ENCODE measurements at places on chromosomes 1 and 21.

- no peak overlapping the region for H3K27ac ChIP-seq
- no peaks in the 10 kb centered on the region for H3K36me3 ChIP-seq
- no peaks in the 10 kb centered on the region for H3K27me3 ChIP-seq
These were observed 91.6 kb downstream of the LRRC8C start for GRCh38 chr1:89724369-89725010.

DNA sequence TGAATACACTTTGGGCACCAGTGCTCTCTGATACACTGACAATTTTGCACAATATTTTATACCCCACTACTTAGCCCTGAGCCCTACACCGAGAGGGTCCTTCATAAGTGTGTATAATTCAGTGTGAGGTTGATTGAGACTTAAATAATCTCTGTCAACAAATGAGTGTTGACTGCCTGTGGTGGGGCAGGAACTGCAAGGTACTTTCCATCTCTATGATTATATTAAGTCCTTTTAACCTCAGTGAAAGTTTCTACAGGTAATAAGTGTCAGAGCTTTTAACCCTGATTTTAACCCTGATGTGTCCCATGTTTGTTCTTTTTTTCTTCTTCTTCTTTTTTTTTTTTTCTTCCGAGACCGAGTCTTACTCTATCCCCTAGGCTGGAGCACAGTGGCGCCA lies 5.8 kb downstream of the CASQ1 start:
- H3K36me3 ChIP-seq = no peaks in the 10 kb centered on the region
- H3K4me1 ChIP-seq = peaks cover 23% of the 10 kb centered on the region

GRCh38 chr21:31752352-31752751 lies 20.4 kb upstream of the SCAF4 start:
- no peak for DNase-seq
- no peak overlapping the region for H3K4me3 ChIP-seq
- H3K36me3 ChIP-seq = no peaks in the 10 kb centered on the region
- H3K4me1 ChIP-seq = no peaks in the 10 kb centered on the region
- H3K27me3 ChIP-seq = no peaks in the 10 kb centered on the region
- H3K27ac ChIP-seq = no peak overlapping the region

GRCh38 chr1:177164380-177165068 lies at the start of gene ASTN1:
Gene ASTN1 (minus strand): TSS chr1:177164712. CDS start chr1:177164676, 36 bp downstream.
- no peaks in the 10 kb centered on the region for H3K4me1 ChIP-seq
- peak; percentile 55 for DNase-seq
- H3K4me3 ChIP-seq = peak within 1 kb of the TSS; percentile 61
- H3K36me3 ChIP-seq = no peaks in the 10 kb centered on the region
- H3K27ac ChIP-seq = no peak within 1 kb of the TSS

DNA sequence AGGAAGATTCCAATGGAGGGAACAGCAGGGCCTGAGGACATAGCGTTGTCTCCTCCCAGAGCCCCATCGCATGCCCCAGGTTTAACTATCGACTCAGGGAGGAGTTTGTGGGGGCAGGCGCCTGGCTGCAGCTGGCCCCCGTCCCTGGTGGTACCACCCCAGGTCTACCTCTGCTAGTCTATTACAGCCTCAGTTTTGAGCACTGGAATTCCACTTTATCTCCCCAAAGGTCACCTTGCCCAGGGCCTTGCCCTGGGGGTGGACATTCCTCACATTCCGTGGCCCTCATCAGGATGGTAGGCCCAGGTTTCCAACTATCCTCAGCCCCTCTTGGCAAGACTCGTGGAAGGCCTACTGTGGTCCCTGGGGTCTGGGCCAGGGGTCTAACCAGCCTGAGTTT lies 65.4 kb upstream of the SSBP3 start:
- no peaks in the 10 kb centered on the region for H3K36me3 ChIP-seq
- peaks cover 30% of the 10 kb centered on the region for H3K4me1 ChIP-seq
- no peaks in the 10 kb centered on the region for H3K27me3 ChIP-seq
- no peak overlapping the region for H3K27ac ChIP-seq
- no peak overlapping the region for H3K4me3 ChIP-seq
- DNase-seq = no peak

GRCh38 chr1:30379684-30380624 lies 343.4 kb downstream of the MATN1 start:
- H3K27me3 ChIP-seq = no peaks in the 10 kb centered on the region
- H3K27ac ChIP-seq = no peak overlapping the region
- H3K36me3 ChIP-seq = no peaks in the 10 kb centered on the region
- H3K4me3 ChIP-seq = no peak overlapping the region
- peaks cover 5% of the 10 kb centered on the region for H3K4me1 ChIP-seq

- peak; percentile 74 for DNase-seq
- no peaks in the 10 kb centered on the region for H3K27me3 ChIP-seq
- H3K4me3 ChIP-seq = no peak overlapping the region
- peaks cover 24% of the 10 kb centered on the region for H3K36me3 ChIP-seq
- peaks cover 27% of the 10 kb centered on the region for H3K4me1 ChIP-seq
These were observed 264.7 kb downstream of the PBX1 start for GRCh38 chr1:164823486-164824279.

DNA sequence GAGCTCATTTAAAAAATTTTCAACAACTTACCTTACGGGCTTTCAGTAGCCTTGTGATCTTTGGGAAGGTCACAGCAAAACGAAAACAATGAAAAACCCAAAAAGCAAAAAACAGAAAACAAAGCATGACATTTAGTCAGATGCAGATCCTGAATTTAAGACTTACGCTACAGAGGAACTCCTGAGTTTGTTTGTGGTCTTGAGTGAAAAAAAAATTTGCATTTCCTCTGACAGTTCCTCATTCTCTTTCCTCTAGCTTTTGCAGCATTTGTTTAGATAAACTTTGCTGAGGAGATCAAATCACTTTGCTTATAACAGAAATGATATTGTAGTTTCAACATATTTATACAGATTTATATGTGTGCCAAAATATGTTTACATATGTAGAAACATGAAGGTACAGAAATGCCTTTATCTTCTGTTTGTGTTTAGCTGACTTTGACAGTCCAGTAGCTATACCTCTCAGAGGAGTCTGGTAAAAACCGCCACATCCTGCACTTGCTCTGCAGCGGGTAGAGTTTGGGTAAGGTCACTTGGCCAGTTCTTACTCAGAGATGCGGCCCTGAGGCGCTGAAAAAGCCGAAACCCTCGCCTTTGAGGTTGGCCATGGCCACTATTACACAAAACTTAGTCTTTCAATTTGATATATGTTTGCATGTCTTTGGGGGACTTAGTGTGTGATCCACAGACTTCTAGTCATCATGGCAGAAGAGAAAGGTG lies 142.5 kb downstream of the TNR start:
- no peaks in the 10 kb centered on the region for H3K4me1 ChIP-seq
- no peak overlapping the region for H3K4me3 ChIP-seq
- no peak overlapping the region for H3K27ac ChIP-seq
- no peak for DNase-seq

GRCh38 chr1:115761601-115762302 lies 6.8 kb downstream of the CASQ2 start:
- H3K36me3 ChIP-seq = no peaks in the 10 kb centered on the region
- peak; percentile 36 for DNase-seq
- peaks cover 10% of the 10 kb centered on the region for H3K4me1 ChIP-seq

DNA sequence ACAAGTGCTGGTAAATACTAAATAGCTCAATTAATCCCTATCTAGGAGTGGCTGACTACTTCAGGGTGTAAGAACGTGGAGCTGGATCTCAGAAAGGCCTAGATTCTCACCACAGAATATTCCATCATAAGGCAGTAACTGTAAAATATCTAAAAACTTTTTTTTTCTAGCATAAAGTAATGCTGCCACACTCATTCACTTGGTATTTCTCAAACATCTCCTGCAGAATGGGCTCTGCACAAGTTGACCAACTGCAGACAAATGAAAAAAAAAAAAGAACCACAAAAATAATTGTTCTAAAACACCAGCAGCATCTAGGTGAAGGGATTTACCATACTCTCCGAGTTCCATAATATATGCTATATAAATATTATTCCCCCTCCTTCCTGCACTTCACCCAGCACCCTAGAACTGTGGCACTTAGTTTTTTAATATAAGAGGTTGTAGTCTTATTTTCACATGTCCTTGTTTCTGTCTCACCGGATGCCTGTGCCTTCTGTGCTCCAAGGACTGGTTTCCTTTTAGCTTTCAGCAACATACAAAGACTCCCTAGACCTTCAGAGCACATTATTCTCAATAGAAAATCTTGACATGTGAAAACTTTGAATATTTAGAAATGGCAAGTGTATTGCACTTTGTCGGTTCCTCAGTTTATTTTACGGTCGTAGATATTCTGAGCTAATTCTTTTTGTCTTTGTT lies 8.9 kb downstream of the VSIG8 start:
- no peaks in the 10 kb centered on the region for H3K36me3 ChIP-seq
- no peak overlapping the region for H3K27ac ChIP-seq
- no peak for DNase-seq
- peak overlapping the region; percentile 32 for H3K4me3 ChIP-seq

GRCh38 chr1:12275370-12275769 lies 45.5 kb downstream of the VPS13D start:
- peaks cover 29% of the 10 kb centered on the region for H3K36me3 ChIP-seq
- H3K4me1 ChIP-seq = no peaks in the 10 kb centered on the region
- H3K27ac ChIP-seq = no peak overlapping the region
- peak; percentile 46 for DNase-seq
- no peak overlapping the region for H3K4me3 ChIP-seq
- H3K27me3 ChIP-seq = no peaks in the 10 kb centered on the region

DNA sequence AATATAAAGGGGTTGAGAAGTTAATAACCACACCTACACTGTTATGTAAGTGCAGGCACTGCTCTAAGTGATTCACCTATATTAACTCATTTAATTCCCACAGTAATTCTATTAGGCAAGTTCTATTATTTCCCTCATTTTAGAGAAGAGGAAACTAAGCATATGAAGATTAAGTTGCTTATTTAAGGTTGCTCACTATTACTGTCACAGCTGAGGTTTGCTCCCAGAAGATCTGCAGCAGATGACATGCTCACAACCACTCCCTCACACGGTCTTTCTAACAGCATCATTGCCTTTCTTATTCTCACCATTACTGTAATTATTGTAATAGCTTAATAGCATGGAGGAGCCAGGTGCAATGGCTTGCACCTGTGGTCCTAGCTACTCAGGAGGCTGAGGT lies 196.4 kb upstream of the GREM2 start:
- H3K4me3 ChIP-seq = no peak overlapping the region
- no peaks in the 10 kb centered on the region for H3K36me3 ChIP-seq
- no peaks in the 10 kb centered on the region for H3K27me3 ChIP-seq
- DNase-seq = no peak
- no peaks in the 10 kb centered on the region for H3K4me1 ChIP-seq

DNA sequence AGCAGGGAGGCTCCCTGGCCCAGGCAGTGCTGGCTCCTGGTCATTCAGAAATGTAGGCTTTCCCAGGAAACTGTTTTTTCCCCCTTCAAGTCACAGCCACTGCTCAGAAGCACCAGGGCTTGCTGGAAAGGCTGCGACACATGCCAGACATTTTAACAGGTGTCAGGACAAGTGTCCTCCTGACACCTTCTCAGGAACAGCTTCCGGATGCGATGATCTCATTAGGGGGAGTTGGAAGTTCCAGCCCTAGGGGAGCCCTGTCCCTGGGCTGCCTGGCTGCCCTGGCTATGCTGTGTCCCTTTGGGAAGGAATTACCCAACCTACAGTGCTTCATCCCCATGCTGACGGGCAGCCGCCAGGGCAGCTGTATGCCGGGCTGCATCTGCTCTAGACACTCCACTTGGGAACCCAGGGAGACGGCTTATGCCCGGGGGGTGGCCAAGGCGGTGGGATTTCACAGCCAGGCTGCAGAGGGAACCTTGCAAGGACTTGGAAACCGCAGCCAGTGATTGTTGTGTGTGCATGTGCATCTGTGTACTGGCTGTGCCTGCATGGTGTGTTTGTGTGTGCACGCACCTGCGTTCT lies 41.8 kb downstream of the AJAP1 start:
- no peaks in the 10 kb centered on the region for H3K36me3 ChIP-seq
- H3K27ac ChIP-seq = no peak overlapping the region
- H3K27me3 ChIP-seq = no peaks in the 10 kb centered on the region
- no peak for DNase-seq

DNA sequence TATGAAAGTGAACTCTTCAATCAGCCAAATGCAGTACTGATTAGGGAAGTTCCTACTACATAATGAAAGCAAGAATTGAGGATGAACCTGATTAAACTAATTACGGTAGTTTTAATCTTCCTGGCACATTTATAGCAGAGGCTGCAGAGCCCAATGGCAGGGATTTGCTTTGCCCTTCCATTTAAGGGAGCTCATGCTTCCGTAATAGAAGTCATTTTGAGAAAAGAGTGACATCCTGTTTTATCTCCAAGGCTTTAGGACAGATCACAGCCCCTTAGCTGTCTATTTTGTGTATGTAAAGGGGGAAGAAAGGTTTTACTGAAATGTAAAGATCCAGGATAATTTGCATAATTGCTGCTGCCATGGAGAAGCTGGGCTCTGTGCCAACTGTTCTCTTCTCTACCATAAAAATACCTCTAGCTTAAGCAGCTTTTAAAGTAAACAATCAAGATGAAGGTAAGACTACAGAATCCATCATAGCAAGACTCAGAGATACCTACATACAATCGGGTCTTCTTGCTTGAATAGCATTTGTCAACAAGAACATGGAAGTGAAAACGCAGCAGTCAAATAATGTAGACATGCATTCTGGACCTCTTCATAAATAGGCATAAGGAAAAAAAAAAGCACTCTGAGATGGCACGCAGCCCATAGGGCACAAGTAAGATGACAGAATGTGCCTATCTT lies 62.5 kb downstream of the ASH1L start:
- no peak overlapping the region for H3K4me3 ChIP-seq
- H3K27ac ChIP-seq = peak overlapping the region; percentile 73
- H3K36me3 ChIP-seq = no peaks in the 10 kb centered on the region
- DNase-seq = peak; percentile 30
- H3K4me1 ChIP-seq = peaks cover 11% of the 10 kb centered on the region

DNA sequence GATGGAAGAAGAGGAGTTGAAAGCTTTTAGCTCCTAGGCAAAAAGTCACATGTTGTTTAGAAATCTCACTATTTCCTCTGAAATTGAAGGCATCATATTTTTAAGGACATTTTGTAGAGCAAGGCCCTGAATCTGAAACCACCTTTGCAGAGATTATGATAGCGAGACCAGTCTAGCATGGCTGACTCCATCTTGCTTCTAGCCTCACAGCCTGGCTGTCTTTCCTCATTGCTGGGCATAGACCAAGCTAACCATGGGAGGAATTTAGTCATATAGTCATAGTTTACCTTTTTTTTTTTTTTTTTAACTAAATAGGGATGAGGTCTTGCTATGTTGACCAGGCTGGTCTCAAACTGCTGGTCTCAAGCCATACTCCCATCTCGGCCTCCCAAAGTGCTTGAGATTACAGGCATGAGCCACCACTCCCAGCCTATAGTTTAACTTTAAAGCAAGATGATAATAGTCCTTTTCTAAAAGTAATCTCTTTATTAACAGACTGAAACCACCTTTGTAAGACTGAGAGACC lies 42.2 kb upstream of the ZNF326 start:
- H3K27ac ChIP-seq = no peak overlapping the region
- DNase-seq = no peak
- no peaks in the 10 kb centered on the region for H3K36me3 ChIP-seq
- no peaks in the 10 kb centered on the region for H3K4me1 ChIP-seq

- no peaks in the 10 kb centered on the region for H3K36me3 ChIP-seq
- no peaks in the 10 kb centered on the region for H3K27me3 ChIP-seq
- H3K4me3 ChIP-seq = no peak overlapping the region
- H3K27ac ChIP-seq = no peak overlapping the region
- DNase-seq = no peak
These were observed 72.1 kb downstream of the DNM3 start for GRCh38 chr1:171913385-171913784.

GRCh38 chr1:99456536-99456935 lies 189.4 kb upstream of the PALMD start:
- H3K27me3 ChIP-seq = no peaks in the 10 kb centered on the region
- H3K27ac ChIP-seq = no peak overlapping the region
- H3K36me3 ChIP-seq = no peaks in the 10 kb centered on the region
- peaks cover 4% of the 10 kb centered on the region for H3K4me1 ChIP-seq

- no peak for DNase-seq
- no peaks in the 10 kb centered on the region for H3K4me1 ChIP-seq
- no peak overlapping the region for H3K27ac ChIP-seq
- no peaks in the 10 kb centered on the region for H3K27me3 ChIP-seq
These were observed 14.1 kb downstream of the HUNK start for GRCh38 chr21:31886915-31887314.
